CD4-positive, alpha-beta T cell treated with Interleukin-17A for 1 hour (primary cell): ENCODE measurements at places on chromosomes 11 and 22.

DNA sequence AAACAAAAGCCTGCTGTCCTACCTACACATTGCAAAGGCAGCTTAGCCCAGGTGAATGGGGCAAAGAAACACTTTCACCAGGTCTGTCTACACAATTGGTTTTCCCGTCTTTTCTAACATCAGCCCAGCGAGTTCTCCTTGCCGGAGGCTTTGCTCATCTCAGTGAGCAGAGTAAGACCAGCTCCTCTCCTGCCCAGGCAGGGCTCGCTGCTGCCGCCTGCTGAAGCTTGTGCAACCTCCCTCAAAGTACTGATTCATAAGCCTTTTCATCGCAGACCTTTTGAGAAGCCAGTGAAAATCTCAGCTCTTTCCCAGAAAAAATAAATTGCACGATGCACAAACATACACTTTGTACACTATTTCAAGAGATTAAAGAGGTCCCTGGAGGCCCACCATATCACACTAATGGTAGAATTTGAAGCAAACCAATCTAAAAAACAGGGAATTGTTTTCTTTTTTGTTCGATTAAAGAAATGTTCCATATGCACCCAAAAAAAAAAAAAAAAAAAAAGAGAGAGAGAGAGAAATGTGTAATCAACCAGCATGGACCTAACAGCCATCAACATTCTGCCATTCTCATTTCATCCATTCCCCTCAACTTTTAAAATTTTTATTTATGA is 328.1 kb upstream of the MPPED2 start:
- DNase-seq: no peak

- peak; percentile 68 for DNase-seq
Observed at GRCh38 chr22:50326956-50327710, at the start of gene DENND6B. Gene DENND6B (minus strand): TSS chr22:50327012. CDS start chr22:50326988, 24 bp downstream.

DNA sequence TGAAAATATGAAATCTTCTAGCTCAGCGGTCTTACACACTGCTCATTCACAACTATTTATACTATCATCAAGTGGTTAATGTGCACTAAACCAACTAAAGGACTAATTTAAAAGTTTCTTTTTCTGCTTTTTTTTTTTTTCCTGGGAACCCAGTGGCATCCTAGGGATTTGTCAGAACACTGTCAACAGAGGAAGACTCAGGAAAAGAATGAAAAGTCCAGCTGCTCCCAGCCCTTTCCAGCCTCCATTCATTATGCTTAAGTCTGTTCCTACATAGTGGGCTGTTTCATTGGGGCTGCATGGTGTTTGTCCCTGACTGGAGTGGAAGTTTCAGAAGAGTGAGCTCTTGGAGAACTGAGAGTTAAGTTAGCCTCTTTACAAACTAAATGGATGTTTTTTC is 391.1 kb downstream of the AASDHPPT start:
- DNase-seq: no peak

- DNase-seq: no peak
Observed at GRCh38 chr11:62880231-62880802, 379 bp upstream of the SLC3A2 start.

DNA sequence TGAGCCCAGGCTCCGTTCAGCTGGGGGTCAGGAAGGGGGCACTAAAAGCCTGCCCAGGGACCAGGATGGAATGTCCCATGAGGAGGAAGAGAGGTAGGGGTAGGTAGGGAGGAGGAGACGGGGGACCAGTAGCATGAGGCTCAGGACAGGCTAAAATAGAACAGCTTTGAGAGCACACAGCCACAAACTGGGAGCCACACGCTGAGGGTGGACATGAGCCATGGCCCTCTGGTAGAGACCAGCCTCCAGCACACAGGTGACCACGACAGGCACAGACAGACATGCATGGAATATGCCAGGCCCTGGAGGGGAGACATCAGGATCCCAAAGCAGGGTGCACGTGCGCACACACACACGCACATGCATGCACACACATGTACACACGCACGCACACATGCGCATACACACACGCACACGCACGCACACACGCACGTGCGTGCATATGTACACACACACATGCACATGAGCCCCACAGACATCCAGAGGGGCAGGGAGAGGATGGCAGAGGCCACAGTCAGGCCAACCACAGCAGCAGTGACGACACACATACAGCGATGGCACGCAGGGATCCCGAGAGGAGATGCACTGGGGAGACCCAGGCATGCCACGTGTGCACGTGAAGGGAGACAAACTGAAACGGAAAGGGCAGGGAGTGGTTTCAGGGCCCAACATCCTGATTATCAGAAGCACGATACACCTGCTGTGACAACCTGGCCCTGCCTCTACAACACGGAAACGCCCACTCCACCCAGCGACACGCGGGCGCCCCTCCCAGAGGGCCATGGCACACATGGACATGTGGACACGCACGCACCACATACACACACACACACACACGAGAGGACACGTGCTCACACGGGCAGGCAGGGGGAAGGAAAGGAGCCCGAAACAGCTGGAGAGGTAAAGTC is 25.7 kb downstream of the LRRC10B start:
- DNase-seq: no peak

GRCh38 chr11:66222358-66223149 is 45.9 kb upstream of the RAB1B start:
- peak; percentile 97 for DNase-seq
